Hair follicle dermal papilla cell (primary cell): ENCODE measurements at places on chromosomes 6 and 20. TPM values are rescaled to one million over a fixed set of nuclear protein-coding genes. Genes with fewer than 3 reads are reported as not detected.

BPIFB4 gene
- not detected in 2 replicates for total RNA-seq

NMBR gene
- total RNA-seq: not detected in 2 replicates

FOXQ1 gene
- total RNA-seq: 0.24 and 1.5 TPM in 2 replicates

FAM110A gene
- 2.6 and 2.8 TPM in 2 replicates for total RNA-seq
